ENCODE measurements at places on chromosomes 12 and 14.

DNA sequence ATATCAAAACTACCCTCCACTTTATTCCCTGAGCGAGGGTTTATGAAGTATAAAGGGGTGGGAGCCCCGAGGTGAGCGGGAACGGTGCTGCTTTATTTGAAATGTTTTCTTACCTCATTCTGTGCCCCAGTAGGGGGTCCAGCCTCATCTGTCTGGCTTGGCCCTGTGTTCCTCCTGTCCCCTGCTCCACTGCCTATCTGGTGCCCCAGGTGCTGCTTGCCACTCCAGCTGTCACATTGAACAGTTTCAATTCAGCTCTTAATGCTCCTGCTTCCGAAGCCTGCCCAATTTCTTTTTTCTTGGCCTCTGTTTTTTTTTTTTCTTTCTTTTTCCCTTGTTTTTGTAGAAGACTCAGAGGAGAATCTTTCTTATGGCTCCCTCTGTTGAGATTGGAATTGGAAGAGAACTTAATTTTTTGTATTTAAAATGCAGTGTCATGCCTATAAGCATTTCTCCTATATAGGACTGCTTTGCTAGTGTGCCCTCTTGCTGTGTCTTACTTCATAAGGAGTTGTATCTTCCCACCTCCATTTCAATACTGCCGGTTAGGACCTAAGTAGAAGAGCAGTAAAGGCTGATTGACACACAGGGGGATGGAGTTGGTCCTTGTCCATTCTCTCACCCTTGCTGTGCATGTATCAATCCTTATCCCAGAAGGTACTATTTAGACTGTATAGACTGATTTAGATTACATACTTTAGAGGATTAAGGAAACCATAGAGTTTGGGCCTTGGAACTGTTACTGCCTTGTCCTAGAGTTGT, 2.3 kb downstream of the ATXN7L3B start:
- no peak for DNase-seq

GRCh38 chr12:46698003-46698402, 127.8 kb downstream of the SLC38A4 start:
- DNase-seq: no peak

DNA sequence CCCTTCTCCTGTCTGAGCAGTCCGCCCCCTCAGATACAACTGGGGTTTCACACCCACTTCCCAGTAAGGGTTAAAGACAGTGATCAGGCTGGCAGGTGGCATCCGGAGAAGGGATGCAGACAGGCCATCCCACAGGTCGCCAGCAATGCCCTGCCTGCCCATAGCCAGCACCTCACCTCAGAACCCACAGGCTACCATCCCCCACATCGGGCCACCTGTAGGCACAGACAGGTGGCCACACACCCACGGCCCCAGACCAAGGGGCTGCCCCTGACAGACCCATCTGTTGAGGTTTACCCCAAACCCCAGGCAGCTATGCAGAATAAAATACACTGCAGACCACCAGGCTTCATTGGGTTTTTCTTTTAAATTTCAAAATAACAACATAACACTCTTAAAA, 57.5 kb downstream of the CCNK start:
- DNase-seq: no peak

- no peak for DNase-seq
Measured at GRCh38 chr12:14396071-14396470, 30.6 kb downstream of the ATF7IP start.

DNA sequence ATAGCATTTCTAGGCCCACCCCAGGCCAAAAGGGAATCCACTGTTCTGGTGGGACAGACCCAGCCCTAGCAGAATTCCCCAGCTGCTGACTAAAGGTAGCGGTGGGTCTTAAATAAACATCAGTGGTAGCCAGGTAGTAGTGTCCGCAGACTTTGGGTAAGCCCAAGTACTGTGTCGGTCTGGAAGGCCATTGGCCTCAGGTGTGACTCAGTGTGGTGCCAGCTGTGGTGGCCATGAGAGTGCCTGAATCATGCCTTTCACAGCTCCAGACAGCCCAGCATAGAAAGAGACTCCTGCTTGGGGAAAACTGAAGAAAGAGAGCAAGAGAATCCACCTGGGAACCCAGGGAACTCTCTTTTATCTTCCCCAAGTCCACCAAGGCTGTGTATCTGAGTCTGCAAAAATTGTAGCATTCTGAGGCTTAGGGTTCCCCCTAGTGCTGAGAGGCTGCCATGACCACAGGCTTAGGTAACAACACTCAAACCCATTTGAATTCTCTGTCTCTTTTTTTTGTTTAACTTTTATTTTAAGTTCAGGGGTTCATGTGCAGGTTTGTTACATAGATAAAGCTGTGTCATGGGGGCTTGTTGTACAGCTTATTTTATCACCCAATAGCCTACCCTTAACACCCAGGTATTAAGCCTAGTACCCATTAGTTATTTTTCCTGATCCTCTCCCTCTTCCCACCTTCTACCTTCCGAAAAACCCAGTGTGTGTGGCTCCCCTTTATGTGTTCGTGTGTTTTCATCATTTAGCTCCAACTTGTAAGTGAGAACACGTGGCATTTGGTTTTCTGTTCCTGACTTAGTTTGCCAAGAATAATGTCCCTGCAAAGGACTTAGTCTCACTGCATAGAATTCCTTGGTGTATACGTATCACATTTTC, 16.7 kb upstream of the CD163L1 start:
- peak; percentile 34 for DNase-seq

DNA sequence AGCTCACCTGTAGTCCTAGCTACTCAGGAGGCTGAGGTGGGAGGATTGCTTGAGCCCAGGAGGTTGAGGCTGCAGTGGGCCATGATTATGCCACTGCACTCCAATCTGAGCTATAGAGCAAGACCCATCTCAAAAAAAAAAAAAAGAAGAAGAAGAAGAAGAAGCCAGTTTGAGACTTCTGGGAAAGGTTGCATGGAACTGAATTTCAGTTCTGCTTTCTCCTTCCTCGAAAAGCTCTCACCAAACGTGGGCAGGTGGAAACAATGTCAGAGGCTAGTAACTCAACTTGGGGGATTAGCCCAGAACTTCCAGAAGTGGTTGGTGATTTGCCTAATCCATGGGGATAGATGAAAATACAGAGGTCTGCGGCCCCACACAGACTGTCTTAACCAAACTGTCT, 18.7 kb downstream of the FLVCR2 start:
- DNase-seq: no peak

DNA sequence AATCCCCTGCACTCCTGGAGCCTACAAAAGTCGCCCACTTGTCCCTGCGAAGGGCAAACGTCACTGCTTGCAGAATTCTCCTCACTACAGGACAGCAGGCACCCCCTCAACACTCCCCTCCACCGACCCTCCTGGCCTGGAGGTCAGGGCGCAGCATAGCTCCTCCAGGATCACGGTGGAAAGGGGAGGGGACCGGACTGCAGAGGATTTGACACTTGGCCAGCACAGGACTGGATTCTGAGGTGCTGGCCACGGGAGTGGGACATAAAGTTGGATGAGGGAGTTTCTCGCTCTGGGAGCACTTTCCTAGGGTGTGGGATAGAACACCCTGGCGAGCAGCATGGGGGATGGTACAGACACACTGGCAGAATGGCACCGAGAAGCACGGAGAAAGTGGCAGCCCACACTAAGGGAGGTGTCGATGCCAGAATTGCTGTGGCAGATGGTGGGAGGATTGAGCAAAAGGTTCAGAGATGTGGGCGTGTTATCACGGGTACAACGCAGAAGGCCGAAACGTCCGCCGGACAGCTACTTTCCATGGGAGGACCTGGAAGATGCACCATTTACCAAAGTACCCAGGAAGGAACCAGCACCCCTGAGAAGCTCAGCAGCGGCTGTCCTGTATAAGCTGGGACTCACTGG, 51.4 kb upstream of the DIO3 start:
- no peak for DNase-seq

- DNase-seq: no peak
Measured at GRCh38 chr12:50992819-50993218, 33.4 kb downstream of the SLC11A2 start.

DNA sequence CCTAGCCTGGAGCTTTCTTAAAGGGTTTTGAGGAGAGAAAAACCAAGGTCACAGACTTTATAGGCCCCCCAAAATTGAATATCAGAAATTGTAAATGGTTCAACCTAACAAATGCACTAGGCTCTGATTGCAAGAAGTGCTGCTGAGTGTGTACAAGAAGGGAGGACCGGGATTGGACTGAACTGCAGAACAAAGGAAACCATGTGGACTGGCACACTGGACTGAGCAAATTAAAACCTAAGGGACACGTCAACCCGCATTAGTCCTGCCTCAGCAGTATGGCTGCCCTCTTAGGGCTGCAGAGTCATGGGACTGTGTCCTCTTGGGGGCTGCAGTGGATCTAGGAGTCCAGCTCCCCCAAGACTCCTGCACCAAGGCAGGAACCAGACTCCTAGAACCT, 842 bp upstream of the CISTR start:
- no peak for DNase-seq

- no peak for DNase-seq
Measured at GRCh38 chr14:46691819-46692218, 40.2 kb upstream of the RPL10L start.

GRCh38 chr12:120628919-120629318, 11.5 kb upstream of the CABP1 start:
- no peak for DNase-seq

DNA sequence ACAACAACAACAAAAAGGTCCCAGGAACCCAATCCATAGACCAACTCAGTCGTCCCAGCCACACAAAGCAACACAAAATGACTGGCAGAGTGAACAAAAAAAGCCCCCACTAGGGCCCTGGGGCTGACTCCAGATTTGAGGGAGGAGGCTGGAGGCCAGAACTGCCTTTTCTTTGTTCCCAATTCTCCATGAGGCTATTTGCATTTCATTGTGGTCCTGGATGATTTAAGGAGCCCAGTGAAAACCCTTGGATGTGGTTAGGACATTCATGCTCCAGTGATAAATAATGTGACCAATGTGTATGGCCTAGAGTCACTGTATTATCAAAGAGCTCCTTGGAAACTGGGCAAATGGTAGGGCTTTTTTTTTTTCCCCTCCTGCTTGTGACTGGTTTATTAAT, 192.9 kb downstream of the NUAK1 start:
- DNase-seq: no peak

DNA sequence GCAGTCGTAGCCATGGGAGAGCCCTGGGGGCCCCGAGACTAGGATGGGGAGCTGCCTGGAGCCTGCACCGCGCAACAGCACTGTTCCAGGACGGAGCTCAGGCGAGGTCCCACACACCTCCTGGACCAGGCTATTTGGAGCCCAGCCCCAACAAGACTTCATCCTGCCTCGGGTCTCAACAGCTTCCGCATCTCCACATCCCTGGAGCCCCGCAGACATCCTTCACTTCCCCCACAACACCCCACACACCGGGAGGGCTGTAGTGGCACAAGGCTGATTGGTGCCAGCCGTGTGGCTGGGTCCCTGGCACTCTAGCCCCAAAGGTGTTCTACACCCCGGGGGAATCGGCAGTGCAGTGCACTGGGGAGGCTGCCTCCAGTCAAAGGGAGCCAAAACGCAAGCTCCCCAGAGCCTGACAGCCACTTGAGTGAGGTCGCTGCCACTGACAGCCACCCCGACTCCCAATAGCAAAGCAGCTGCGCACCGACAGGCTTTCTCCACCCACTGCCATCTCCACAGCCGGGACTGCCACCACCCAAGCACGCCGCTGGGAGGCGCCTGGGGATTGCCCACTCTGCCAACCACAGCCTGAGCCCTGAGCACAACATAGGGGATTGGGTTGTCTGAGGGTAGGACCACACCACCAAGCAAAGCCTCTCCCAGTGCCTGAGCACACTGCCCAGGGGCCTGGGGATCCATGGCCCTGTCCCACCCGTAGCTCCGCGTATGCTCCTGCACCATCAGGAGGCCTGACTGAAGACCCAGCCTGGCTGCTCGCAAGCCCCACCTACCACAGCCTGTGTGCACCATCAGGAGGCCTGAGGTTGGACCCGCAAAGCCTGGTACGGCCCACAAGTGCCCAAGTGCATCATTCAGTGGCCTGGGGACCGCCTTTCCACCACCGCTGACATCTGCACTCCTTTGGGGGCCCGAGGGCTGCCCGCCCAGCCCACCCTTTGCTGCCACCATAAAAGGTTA, 13.2 kb upstream of the KLRF1 start:
- peak; percentile 86 for DNase-seq

GRCh38 chr12:42981379-42981778, 391.8 kb upstream of the PRICKLE1 start:
- DNase-seq: no peak

GRCh38 chr12:67649261-67649569, 670 bp downstream of the DYRK2 start:
- no peak for DNase-seq

- DNase-seq: no peak
Measured at GRCh38 chr12:65602610-65603295, 221.5 kb upstream of the HMGA2 start.

DNA sequence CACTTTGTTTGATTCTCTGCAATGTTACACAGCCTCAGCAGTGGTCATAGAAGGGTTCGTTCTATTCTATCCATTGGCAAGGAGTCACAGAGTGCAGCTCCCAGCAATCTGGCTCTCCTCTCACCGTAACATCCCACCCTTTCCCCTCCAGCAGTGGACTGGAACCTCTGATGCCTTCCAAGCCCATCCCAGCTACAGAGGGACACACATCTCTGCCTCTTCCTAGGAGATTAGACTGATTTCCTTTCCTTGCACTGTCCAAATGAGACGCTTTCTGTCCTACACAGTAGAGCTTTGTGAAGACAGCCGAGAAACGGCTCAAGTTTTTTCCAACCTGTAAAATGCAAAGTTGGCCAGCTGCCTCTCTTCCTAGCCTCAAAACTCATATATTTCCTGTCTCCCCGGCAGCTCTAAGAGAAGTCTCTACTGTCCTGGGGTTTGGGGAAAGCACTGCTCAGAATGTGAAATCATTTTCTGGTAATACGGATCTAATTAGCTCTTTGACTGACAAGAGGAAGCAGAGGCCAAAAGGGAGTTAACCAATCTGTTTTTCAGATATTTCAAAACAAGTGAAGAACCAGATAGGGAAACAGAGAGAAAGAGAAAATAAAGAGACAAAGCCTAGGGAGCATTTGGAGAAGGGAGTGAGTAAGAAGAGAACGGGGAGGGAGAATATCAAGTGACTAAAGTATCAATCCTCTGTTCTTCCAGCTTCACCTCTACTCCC, 516 bp downstream of the NINJ2 start:
- no peak for DNase-seq

- DNase-seq: no peak
Measured at GRCh38 chr14:103128631-103129300, 5.5 kb downstream of the TNFAIP2 start.

- no peak for DNase-seq
Measured at GRCh38 chr12:49624921-49625577, 1.7 kb downstream of the PRPF40B start.

GRCh38 chr12:71780237-71780822, 25.7 kb downstream of the RAB21 start:
- peak; percentile 44 for DNase-seq

DNA sequence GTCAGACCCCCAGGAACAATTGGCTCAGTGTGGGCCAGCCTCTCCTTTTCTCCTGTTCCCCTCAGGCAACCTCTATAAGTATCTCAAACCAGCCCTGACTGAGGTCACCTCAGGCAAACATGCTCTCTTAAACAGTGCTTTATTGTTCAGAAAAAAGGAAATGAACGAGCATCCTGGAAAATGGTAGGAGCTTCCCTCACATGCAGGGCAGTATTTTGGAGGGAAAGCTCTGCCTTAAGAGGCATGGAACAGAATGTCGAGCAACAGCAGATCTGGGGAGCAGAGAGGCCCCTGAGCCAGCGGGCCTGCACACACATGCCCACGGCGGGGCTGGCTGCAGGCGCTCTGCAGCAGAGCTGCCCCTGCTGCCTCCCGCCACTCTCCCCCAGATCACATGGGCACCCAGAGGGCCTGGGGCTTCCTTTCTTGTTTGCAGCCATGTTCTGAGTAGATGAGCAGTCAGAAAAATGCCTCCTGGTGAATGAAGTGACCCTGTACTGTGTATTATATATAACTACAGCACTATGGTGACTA, 42.0 kb downstream of the MOK start:
- no peak for DNase-seq

Data from KG1 (cell line).